ENCODE measurements at places on chromosomes 5 and 9.
A peak's percentile ranks its signal among the peaks of the same experiment; 100 is the strongest.

DNA sequence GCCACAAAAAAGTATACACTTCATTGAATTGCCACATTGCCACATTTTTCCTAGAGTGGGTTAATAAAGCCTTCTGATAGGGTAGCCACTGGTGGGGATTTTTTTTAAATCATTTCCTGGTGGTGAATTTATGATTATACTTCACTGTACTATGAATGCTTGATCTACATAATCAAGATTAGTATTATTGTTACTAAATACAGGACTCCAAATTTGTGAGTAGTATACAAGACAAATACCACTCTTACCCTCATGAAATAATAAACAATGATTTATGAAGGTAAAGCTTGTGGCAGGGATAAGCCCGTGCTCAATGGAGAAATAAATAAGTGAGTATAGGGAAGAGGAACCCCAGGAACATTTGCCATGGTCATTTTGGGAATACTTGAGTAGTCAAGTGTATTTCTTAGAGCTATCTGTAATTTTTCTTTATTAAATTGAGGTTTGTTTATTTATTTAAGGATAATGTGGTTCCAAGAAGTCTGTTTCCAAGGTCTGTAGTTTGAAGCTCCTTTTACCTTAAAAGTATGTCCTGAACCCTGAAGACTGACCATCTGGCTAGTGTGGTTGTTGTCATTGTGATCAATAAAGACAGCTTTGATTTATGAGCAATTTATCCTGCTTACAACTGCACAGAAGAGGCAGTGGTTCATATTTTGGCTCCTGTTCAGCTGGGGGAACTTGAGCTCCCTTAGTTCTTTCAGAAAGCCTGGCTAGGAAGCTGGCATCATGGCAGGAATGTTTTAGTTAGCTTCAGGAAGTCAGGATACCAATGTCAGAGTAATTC lies 118.6 kb downstream of the ZSWIM6 start:
- no peak for DNase-seq

GRCh38 chr5:56717253-56717987 lies 97.9 kb upstream of the MAP3K1 start:
- DNase-seq = no peak

DNA sequence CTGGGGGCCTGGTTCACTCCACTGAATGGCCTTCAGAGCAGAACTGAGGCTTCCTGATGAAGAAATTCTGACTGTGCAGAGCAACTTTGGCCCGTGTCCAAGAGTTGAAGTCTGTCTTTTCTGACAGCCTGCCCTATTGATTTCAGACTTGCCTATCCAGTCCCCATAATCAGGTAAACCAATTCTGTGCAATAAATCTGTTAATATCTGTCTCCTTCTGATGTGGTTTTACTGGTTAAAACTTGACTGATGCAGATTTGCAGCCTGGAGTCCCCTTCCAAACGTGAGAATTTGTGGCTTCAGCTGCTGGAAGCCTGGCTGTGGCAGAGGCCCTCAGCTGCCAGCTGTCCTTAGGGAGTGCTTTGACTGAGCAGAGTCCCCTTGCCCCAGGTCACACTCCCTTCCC lies 283.9 kb upstream of the ANKRD55 start:
- no peak for DNase-seq

DNA sequence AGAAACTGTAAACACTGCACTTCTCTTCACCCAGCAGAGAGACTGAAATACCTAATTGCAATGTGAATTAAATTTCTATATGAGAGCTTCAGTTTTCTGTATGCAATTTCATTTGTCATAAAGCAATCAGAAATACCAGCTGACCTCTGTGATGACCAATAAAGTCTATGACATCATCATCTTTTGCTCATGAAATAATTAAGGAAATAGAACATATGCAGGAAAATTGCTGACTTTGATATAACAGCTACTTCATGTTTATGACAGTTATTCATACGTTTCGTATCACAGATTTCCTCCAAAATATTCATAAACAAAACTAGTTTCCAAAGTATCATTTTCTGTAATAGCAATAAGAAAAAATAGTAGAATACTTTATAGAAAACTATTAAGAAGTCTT lies 652.3 kb downstream of the SLCO4C1 start:
- no peak for DNase-seq

DNA sequence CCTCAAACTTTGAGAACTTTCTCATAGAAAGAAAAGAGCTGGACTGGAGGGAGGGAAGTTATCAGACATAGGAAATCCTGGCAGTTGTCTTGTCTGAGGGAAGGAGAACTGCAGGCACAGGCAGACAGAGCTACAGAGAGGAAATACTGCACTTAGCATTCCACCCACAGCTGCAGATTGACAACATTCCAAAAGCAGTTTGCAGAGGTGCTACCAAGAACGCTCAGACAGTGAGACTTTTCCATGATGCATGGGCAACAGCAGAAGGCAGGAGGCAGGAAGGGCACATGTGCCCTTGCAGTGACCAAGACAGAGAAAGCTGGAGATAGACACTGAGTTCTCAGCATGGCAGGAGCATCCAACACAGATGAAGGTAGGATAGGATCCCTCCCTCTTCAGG lies 327.5 kb upstream of the ZNF462 start:
- DNase-seq = no peak

- peak; percentile 39 for DNase-seq
These were observed 716 bp downstream of the PROB1 start for GRCh38 chr5:139394123-139394653.

DNA sequence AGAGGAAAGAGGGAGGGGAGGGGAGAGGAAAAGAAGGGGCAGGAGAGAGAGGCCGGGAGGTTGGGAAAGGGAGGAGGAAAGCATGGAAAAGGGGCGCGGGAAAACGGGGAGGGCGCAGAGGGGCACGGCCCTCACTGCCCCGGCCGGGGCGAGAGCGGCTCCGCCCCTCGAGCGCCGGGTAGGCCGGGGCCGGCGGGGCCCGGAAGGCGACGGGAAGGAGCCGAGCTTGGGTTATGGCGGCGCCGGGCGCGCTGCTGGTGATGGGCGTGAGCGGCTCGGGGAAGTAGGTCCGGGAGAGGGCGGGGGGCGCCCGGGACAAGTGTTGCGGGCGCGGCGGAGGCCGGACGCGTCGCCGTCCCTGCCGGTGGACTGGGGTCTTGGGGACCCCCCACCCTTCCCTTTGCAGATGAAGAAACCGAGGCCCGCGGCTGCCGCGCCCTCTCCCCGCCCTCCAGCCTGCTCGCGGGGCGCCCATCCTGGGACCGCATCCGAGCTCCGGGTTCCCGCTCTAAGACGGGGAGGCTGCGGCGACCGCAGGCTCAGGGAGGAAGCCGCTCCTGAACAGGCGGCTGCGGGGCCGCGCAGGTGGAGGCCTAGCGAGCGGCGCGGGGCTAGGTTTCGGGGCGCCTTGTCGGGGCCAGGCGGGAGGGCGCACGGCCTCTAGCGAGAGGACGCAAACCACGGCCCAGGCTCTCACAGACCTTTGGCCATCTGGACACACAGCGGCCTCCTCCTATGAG lies at the start of gene IDNK:
TSS of gene IDNK (plus strand) at position 205 of the 740 bp plus-strand sequence. CDS start at position 234, 29 bp downstream.
- DNase-seq = peak; percentile 20

DNA sequence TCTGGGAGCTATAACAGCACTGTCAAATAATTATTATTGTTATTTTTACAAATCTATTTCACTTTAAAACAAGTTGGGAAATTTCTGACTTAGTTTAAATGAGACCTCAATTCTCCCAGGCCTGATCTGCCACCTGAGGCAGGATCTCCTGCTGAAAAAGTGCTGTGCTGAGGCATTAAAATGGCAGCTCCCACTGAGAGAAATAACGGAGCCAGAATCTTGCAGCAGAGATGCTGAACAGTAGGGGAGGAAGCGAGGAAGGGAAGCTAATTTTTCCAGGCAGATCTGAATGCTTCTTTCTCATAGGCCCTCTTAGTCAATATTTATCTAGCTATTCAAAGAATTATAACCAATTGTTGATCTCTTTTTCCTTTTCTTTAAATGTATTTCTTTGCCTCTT lies 196.3 kb downstream of the ZNF462 start:
- no peak for DNase-seq

- no peak for DNase-seq
These were observed 170.9 kb downstream of the FRMD3 start for GRCh38 chr9:83367326-83367725.

DNA sequence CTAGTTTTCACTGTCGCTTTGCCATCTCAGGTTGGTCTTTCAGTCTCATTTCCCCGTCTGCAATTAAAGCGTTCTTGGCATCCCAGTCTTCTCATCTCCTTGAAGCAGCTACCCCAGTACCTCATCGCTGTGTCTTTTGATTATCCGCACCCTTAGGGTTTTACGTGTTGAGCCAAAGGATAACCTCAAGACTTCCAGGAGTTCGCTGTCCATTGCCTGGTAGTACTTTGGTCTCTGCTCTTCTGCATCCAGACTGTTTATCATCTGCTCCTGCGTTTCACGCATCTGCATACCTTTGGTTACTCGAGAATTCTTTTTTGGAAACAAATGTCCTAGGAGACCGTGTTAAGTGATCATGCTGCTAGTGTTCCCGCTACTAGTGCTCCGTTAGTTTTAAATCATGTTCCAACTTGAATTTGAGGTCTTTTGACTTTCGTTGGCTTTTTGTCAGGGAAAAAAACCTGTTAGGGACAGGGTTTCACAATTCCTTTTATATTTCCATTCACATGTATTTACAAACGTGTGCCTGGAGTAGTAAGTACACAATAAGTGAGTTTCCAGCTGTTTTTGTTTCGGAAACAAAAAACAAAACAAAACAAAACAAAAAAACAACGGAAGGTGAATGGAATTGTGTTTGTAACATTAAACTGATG lies 888 bp downstream of the RABGAP1 start:
- DNase-seq = no peak

DNA sequence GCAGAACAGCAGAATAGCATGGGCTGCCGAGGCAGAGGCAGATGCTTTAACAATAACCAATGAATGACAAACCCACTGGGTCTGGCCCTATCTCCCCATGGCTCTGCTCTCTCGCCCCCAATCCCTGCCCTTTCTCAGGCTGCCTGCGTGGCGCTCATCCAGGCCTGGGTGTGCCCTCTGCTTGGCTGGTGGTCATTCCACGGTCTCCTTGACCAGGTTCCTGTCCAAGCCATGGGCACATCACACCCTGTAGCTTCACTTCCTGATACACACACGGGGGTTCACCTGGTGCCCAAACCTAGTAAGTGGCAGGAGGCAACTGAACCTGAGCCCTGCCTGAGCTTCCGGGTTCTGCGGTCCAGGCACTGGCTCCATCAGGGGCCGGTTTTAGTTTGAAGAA lies 87.6 kb downstream of the DAP start:
- DNase-seq = no peak

- DNase-seq = no peak
These were observed 14.5 kb upstream of the TAL2 start for GRCh38 chr9:105647595-105648349.

- no peak for DNase-seq
These were observed 136.3 kb downstream of the TMEM232 start for GRCh38 chr5:110590187-110590586.

DNA sequence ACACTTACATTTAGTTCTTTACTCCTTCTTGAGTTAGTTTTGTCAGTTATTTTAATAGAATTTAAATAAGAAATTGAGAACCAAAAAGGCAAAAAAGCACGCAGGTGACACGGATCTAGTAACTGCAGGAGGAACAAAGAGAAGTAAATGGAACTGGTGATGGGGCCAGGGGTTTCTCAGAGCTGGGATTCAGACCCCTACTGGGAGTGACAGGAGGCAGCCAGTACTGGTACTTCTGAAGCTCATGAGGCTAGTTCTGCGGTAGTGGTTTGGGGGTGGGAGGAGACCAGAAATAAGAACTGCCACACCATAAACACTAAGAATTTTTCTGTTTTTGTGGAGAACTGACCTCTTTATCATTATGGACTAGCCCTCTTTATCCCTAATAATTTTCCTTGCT lies 48.2 kb downstream of the OXCT1 start:
- DNase-seq = no peak

GRCh38 chr9:96320749-96321280 lies 18.8 kb upstream of the HSD17B3 start:
- DNase-seq = no peak

GRCh38 chr5:5025774-5026408 lies 114.2 kb upstream of the ADAMTS16 start:
- no peak for DNase-seq

Measured in stimulated activated CD8-positive, alpha-beta memory T cell treated with anti-CD3 and anti-CD28 coated beads, Interleukin-2, amount 100 ng/mL, for 1 hour (primary cell).